ENCODE measurements at places on chromosomes 6 and 20. TPM values are rescaled to one million over a fixed set of nuclear protein-coding genes. Genes with fewer than 3 reads are reported as not detected.

DNA sequence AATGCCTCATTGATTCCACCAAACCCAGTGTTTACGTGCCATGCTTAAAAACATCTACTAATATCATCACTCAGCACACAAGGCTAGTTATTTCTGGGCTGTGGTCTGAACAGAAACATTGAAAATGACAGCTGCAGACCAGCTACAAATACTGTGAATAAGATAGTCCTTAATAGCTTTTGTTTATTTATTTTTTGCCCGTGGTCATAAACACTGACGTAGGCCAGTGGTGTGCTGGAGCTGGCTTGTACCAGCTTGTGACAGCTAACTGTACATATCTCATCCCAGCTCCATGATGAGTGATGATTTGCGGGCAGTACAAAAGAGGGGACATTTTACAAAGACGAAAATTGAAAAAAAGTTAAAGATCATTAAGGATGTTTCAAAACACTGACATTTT, 1057.0 kb downstream of the EPHA7 start:
- DNase-seq = no peak

DNA sequence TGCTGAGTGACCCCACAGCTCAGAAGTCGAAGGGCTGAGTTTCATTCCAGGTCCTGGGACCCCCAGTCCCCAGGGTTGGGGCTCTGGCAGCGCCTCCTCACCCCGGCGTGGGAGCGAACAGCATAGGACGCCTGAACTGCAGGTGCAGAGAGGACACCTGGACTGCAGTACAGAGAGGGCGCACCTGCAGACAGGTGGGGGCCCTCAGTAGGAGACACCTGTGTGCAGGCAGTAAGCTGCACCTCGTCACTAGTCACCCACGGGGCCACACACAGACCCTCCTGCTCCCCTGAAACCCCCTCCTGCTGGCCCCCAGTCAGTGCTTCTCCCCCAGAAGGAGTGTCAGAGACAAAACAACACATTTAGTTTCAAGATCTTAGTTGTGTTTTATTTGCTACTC, 8.6 kb upstream of the NKAIN4 start:
- DNase-seq = no peak

GRCh38 chr20:9442858-9443257, 71.5 kb upstream of the LAMP5 start:
- peak; percentile 63 for DNase-seq

GRCh38 chr20:46001498-46001897, 7.2 kb upstream of the MMP9 start:
- DNase-seq = no peak

- no peak for DNase-seq
Observed at GRCh38 chr20:841568-842546, 8.3 kb downstream of the FAM110A start.

GRCh38 chr6:36068012-36068392, 40.4 kb downstream of the MAPK14 start:
- no peak for DNase-seq

DNA sequence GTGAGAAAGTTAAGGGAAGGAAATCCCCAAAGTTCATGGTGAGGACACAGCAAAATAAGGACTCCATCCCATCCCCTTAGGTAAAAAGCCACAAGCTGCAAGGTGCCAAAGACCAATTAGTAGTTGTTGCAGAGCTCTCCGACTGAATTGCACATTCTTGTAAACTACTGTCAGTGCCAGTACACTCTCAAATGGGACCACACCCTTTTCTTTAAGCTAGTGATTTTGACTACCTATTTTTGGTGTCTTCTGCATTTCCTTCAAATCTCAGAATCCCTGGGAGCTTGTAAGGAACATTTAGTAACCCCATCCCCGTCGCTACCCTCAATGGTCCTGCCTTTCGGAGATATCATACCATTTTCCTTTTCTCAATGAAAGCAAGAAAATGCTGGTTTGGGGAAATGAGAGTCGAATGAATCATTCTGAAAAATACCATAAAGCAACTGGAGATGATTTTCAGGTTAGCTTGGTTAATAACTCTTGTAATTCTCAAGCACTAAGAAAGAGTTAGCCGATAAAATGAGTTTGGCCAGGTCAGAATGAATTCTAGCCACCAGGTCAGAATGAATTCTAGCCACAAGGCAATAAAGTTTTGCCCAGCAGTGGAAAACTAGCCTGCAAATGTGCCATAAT, 5.2 kb upstream of the HMGN3 start:
- DNase-seq = no peak

DNA sequence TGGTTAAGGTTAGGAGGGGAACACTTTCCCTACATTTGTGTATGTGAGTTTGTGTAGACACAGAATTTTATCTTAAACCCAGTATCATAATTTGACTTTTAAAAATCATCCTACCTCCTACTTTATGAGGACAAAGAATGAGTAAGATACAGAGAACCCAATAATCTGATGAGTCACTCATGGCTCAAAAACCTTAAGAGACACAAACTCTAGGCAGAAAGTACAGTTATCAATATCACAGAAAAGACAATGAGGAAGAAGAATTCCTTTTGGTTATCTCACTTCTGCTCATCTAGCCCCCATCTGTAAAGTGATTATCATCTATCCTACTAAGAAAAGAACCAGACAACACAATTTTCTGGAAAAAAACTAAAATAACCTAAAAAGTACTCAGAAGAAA, 87.7 kb downstream of the EPB41L2 start:
- peak; percentile 64 for DNase-seq

DNA sequence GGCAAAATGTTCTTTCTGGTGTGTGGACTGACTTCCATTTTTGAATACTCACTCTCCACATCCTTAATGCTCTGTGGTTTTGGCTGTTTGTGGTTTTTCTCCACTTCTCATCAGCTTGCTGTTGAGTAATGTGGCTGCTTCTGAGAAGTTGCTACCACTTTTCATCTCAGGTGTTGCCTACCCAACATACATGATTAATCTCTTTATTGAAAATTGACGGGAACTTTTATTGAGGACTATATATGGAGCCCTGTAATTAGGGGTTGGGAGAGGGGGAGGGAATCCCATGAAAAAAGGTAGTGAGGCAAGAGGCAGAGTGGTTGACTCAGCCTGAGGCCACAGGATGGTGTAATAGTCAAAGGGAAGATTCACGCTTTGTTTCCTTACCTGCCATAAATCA, 17.6 kb downstream of the IL22RA2 start:
- peak; percentile 73 for DNase-seq

DNA sequence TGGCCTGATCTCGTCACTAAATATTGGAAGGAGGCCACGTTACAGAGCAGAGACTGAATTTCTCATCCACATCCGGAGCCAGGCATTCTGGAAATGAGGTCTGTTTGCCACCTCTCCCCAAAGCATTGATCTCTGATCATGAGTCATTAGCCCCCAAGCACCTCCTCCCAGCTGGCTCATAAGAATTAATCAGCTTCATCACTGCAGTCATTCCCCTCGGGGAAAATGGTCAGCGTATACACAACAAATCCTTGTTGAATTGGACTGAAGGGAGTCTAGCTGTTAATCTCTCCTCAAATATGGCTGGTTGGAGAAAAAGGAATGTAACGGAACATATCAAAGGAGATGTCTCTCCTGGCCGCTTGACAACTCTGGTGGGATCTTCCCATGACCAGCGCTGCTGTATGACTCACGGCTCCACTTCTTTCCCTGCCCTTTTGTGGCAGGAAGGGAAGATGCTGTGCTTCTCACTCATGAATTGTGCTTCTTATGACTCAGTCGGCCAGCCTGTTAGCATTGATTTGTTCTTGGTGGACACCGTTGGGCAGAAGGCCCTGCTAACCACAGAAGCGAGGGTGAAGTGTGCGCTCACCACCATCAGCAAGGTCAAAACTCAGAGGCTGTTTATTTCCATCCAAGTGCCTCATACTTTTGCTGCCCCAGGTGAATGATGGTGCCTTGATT, 76.7 kb downstream of the RNF182 start:
- DNase-seq = peak; percentile 100

GRCh38 chr6:159122453-159122852, 46.7 kb upstream of the FNDC1 start:
- no peak for DNase-seq

DNA sequence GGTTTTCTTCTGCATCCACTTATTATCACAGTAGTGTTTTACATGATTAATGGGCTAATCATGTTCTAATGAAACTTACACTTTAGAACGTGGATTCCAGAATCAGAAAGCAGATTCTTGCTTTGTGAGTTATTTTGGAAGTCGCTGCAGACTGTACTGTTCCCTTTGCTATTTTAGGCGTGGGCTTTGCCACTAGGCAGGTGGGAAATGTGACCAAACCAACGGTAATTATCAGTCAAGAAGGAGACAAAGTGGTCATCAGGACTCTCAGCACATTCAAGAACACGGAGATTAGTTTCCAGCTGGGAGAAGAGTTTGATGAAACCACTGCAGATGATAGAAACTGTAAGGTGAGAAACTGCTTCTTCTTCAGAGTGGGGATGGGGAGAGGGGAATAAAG, 598 bp downstream of the FABP7 start:
- DNase-seq = no peak

GRCh38 chr20:53631909-53632662, 38.4 kb upstream of the ZNF217 start:
- DNase-seq = no peak

GRCh38 chr6:132246632-132247270, 154.5 kb downstream of the MOXD1 start:
- no peak for DNase-seq

DNA sequence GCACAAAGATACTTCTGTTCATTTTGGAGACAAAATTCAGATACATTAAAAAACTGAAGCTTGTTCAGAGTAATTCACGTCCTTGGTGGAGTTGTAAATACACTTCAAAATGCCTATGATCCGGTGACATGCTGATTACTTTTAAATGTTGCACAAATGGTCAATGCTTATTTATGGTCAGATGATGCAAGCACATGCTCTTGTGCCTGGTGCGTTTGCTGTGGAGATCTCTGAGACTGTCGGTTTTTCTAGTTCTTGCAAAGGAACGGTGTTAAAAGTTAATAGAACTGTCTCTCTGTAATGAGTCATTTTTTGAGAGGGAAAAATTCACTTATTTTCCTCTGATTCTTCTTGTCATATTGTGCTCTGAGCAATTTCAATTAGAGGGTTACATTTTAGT, 45.2 kb upstream of the EDN3 start:
- DNase-seq = no peak

GRCh38 chr20:45359406-45360148, 3.4 kb upstream of the SYS1 start:
- peak; percentile 89 for DNase-seq

- no peak for DNase-seq
Observed at GRCh38 chr20:10935658-10936402, 262.0 kb upstream of the JAG1 start.

DNA sequence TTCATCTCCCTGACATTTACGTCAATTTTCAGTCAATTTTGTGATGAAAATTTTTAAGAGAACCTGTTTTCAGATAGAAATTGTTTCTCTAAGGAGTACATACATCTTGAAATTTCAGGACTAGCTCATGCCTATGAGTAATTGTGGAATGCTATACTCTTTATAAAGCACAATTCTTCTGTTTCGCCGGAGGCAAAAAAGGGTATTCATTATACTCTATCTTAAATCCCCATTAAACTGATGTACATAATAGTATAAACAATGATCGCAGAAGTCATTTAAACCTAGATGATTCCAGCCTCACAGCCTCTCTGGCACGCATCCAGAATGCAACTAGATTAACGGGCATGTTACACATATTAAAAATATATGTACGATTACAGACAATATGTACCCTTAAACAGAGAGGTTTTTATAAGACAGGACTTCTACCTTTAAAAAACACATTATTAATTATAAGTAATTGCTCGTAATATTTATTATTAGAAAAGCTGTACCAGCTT, 62.6 kb downstream of the NRSN1 start:
- no peak for DNase-seq

GRCh38 chr6:10297832-10298231, 117.0 kb downstream of the TFAP2A start:
- peak; percentile 60 for DNase-seq

DNA sequence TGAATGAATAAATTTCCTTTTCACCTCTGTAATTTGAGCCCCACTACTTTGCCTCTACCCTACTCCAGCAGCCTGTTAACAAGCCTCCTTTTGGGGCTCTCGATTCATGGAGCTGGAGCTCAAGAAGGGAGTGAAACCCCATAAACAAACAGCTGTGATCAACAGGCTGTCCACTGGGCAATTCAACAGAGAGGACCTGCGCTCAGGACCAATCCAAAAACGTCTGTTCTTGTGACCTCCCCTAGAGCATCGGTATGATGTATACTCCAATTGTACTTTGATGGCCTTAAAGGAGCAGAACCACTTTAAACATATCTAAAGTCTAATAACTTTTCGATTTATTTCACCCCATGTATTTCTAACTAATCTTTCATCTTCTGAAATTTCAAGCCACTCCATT, 37.4 kb downstream of the HIVEP2 start:
- DNase-seq = no peak

- no peak for DNase-seq
Observed at GRCh38 chr6:2750832-2751231, at the start of gene MYLK4. Gene MYLK4, minus strand, starts transcription at chr6:2750922. Its CDS starts 1,628 bp downstream, at chr6:2749294.

- DNase-seq = peak; percentile 53
Observed at GRCh38 chr6:142485256-142485655, 183.4 kb downstream of the ADGRG6 start.

- no peak for DNase-seq
Observed at GRCh38 chr6:135229996-135230395, 48.9 kb downstream of the MYB start.

DNA sequence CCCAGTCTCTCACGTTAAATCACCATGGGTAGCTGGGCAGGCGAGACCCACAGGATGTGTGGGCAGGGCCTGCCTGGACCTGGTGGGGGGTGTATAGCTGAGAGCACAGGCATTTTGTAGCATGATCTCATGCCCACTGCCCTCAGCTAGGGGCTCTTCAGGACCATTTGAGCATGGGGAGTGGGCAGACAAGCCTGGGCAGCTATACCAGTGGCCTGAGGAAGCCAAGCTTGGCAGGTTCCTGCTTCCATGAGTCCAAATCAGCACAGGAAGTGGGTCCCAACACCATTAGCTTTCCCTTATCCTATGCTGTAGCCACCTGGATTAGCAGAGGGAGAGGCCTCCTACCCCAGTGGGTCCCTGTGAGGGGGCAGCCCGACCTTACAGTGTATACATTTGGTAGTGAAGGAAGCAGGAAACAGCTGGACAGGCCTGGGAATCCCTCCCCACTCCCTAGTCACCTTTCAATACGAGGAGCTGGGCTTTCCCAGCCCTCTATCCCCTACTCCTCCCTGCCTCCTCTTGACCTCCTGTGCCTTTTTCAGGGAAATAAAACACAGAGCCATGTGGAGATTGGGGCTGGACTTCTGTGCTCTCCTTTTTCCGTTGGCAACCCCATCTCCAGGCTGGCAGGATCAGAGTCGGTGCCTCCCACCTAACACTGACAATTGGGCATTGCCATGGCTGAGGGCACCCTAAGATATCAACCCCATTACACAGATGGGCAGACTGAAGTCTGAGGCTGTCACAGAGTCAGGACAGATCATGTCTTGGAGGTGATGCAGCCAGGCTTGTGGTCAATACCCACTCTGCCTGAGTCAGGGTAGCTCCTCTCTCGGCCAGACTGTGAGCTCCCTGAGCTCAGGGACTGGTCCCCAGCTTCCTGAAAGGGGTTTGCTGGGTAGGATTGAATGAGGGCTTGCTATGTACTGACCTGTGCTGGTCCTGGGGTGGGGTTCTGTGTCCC, 59.8 kb downstream of the MRPL14 start:
- DNase-seq = no peak

The GGTLC1 gene
- not detected for total RNA-seq

The POM121L2 gene
- not detected for total RNA-seq

The PMEPA1 gene
- 7.5 TPM for total RNA-seq

The AKAP12 gene
- 28.4 TPM for total RNA-seq

The ZNF391 gene
- 6.6 TPM for total RNA-seq

The ECT2L gene
- not detected for total RNA-seq

The SIRPB2 gene
- not detected for total RNA-seq

The BHLHE23 gene
- total RNA-seq = not detected

The NKX2-4 gene
- 1.2 TPM for total RNA-seq

The NRSN1 gene
- not detected for total RNA-seq

Data from M059J (cell line).